Activated T-helper 1 cell treated with anti-CD3 and anti-CD28 coated beads, Interleukin-2, amount 50 U/mL, for 16 hours (primary cell): ENCODE measurements at places on chromosomes 5 and 9.
A peak's percentile ranks its signal among the peaks of the same experiment; 100 is the strongest.

- peak; percentile 51 for DNase-seq
Observed at GRCh38 chr9:129783516-129784361, 19.2 kb upstream of the TOR1B start.

- no peak for DNase-seq
Observed at GRCh38 chr5:110150199-110150598, 460.5 kb downstream of the MAN2A1 start.

GRCh38 chr5:181203777-181204112 lies 1.3 kb downstream of the TRIM7 start:
- DNase-seq = no peak

DNA sequence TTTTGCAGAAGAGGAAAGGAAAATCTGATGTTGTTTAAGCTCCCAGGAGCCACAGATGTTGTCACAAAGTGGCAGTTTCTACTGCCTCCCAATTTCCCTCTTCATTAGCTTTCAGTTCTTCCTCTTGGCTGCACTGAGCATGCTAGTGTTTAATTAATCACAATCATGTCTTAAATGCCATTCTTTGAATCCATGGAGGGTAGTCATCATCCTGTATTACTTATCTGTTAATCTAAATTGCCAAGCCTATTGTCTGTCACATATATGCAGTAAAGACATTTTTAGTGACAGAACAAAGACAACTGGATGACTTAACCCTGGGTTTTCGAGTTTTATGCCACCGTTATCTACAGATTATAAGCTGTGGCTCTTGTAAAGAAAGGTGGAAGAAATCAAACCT lies 14.7 kb downstream of the KLHL9 start:
- no peak for DNase-seq

DNA sequence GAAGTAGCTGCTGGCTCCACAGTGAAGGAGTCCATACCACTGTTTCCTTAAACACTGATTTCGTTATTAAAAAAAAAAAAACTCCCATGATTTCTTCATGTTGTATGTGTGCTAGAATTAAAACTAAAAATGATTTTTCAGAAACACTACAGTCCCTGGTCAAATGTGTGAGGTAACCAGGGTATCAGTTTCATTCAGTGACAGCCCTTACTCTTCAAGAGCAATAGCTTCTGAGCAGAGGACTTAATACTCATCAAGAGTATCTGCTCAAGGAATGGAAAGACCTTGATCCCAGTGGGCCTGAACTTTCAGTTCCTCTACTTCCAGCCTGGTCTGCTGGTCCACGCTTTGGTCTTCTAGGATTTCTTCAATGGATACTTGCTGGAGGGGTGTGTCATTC lies 95.1 kb downstream of the BNC2 start:
- DNase-seq = no peak

GRCh38 chr5:100889165-100889743 lies 13.8 kb downstream of the ST8SIA4 start:
- no peak for DNase-seq

DNA sequence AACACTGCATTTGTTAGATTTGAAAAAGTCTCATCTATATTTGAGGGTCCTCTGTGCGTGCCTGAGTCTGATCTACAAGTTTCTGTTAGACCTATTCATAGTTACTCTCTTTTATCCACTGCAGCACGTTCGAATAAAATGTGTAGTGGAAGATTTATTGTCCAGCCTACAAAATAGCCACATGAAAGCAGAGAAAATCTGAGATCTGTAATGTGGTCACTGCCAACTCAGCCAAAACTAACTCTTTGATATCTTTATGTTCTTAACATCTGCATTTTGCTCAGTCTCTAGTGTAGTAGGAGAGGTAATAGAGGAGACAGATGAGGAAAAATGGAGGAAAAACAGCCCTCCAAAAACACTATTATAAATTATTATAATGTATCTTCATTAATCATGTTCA lies 354.0 kb downstream of the NPR3 start:
- no peak for DNase-seq

- no peak for DNase-seq
Observed at GRCh38 chr5:93070938-93071337, 510.1 kb downstream of the NR2F1-AS1 start.
